K562 (cell line): ENCODE measurements at places on chromosomes 6 and 20. TPM values are rescaled to one million over a fixed set of nuclear protein-coding genes. Genes with fewer than 3 reads are reported as not detected.

The WFDC9 gene
- not detected in 2 replicates for total RNA-seq

The RBPJL gene
- total RNA-seq: not detected in 2 replicates

The ZSCAN23 gene
- total RNA-seq: 0.22 and 0.34 TPM in 2 replicates

The RNASET2 gene
- 99.2 and 105 TPM in 2 replicates for total RNA-seq

GRCh38 chr20:23286346-23286745 lies 64.2 kb upstream of the NXT1 start:
- DNase-seq: no peak

DNA sequence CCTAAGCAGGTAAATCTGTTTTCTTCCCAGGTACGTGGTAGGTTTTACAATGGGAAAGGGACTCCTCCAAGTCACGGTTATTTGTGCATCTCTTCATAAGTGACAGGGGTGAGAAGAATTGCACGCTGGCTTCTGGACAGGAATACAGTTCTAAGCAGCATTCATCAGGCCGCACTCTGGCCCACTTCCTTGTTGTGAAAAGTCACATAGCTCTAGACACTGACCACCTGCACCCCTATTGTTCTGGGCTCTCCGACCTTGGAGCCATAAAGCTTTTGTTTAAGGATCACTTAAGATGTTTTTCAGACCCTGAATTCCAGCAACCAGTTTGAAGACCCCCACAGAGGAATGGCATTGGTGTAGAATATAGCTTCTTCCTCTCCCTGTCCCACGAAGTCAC lies 31.4 kb downstream of the RAMACL start:
- no peak for DNase-seq

DNA sequence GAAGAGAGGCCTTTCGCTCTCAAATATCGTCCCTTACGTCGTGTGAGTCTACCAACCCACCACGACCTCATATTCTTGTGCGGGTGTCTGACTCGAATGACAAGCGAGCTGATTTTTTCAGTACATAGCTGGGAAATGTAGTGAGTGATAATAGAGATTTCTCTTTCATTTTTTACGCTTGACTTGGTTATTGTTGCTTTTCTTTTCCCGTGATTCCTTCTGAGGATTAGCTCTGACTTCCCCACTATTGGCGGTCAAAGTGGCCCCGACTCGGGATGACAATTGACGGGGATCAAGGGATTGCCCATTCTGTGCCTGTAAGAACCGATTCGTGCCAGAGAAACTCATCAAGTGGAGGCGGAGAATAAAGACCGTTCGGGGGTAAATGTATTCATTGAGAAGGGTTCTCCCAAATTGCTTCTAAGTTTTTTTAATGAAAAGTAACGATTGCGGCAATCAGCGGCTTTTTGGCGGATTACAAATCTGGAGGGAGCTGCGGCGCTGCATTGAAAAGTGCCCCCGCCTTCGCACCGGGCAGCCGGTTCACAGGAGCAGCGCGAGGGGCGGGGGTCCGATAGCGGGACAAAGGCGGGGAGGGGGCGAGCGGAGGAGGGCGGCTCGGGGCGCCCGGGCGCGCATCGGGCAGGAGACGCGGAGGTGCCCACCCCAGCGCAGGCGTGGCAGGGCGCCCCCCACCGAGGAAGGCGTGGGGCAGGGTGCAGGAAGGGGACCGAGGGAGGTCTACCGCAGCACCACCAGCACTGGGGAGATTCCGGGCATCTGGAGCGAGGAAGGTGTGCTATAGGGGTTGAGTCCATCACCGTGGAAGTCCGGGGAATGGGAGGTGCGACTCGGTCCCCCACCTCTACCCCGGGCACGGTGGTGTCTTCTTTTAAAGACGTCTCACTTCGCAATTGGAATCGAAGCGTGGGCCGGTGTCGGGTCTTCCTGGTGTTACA lies 44.5 kb upstream of the OSTM1 start:
- no peak for DNase-seq

DNA sequence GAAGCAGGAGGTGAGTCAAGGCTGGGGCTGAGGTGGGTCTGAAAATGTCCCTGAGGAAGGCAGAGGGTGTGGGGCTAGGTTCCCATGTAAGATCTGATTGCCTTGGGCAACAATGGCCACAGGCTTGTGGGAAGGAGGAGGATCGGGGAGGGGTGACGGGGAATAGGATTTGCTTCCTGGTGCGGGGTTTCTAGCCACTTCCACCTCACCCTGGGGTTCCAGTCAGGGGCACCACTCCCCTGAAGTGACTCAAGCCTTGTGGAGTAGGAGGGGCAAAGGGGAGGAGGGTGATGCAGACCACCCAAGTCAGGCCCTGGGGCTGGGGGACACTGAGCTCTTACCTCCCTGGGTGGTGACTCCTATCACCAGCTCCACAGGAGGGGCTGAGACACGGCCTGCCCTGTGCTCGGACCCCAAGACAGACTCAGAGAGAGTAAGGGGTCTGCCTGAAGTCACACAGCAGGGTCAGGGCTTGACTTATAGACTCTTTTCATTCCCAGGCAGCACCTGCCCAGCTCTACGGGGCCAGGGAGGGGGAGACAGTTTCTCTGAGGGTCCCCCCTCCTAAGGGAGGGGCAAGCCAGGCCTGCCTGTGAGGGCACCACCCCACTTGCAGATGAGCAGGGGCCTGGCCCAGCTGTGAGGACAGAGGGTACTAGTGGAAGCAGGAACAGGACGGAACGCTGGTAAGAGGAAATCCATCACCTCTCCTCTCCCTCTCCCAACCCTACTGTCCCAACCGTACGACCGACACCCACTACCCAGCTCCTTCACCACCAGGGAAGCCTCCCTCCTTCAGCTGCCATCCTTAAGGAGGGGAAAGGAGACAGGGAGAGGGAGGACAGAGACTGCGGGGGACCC lies 12.4 kb upstream of the SPDEF start:
- no peak for DNase-seq

DNA sequence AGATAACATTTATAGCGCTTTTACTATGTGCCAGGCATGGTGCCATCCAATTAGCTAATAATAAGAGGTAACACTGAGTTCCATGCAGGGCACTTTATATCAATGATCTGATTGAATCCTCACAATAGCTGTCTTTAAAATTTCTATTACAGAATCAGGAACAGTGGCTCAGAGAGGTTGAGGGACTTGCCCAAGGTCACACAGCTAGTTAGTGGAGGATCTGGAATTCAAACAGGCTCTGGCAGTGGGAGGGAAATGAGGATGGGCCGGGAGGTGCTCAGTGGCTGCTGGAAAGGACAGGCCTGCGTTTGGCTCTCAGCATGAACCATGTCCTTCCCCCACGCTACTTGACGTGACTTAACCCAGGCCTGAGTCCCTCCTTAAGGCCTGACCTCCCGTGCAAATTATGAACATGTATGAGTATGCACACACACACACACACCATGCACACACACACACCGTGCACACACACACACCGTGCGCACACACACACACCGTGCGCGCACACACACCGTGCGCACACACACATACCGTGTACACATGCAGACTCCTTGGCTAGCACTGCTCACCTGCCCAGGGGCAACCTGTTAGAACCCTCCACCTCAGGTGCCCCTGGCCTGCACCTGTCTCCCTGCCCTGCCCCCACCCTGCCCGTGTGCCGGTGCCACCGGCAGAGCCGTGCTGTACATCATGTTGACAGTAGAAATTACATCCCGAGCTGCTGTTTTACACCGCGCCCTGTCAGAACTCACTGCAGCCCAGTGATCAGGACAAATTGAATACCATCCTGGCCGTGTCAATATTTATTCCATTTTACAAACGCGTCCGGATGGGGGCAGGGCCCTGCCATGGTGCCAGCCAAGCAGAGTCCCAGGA lies 43.7 kb downstream of the CDH22 start:
- DNase-seq: no peak

DNA sequence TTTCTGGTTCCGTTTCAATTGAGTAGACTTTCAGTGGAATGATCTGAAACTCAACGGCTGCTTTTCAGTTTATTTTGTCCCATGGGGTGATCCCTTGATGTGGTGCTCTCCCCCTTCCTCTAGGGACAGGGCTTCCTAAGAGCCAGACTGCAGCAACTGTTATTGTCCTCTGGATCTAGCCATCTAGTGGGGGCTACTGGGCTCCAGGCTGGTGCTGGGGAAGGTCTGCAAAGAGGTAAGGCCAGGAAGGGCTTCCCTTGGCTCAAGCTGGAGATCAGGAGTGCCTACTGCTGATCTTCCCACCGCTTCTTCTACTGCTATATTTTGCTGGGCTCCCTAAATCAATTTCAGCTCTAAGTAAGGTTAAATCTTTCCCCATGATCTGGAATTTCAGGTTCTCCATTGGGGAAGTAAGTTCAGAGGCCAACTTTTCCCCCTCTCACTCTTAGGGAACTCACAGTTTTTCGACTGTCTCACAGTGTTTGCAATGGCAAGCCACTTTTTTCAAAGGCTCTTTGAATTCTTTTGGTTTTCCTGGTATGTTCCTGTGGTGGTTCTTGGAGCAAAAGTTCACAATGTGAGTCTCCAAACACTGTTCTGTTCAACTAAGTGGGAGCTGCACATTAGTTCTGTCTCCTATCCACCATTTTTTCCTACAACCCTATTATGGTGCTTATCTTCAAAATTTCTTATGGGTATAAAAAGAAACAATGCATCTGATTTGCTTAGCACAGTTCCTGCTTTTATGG lies 286.2 kb upstream of the EXOC2 start:
- no peak for DNase-seq

DNA sequence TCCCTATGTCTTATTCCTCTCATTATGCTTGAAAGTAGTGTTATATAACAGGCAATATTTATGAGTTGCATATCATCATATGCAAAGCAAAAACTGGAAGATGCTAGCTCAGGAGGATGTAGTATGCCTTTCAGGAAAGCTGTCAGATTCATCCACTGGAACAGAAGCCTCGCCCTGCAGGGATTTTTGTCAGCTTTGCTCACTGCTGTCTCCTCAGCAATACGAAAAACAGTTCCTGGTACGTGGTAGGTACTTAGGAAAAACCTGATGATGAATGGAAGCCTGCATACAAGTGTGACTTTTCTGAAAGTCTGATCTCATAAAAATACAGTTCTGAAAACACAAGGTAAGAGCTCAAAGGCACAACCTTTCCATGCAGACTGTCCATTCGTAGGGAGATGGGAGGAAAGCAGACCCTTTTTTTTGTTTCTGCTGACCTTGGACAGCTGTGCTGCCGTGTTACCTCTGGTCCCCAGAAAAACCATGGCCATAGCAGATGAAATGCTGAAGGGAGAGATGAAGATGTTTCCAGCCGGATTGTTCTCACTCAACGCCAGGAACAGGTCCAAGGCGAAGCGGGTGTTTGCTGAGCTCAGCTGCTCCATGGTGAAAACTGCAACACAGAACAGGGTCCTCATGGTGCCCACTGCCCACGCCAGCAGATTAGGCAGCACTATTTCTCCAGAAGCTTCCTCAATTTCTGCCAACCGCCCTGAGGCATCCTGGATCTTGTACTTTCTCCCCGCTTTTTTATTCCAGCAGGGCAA lies 1.5 kb downstream of the SERPINB1 start:
- no peak for DNase-seq

GRCh38 chr20:54257071-54257816 lies 49.4 kb downstream of the PFDN4 start:
- DNase-seq: no peak

- no peak for DNase-seq
Observed at GRCh38 chr20:59253779-59254319, 46.6 kb upstream of the EDN3 start.

- no peak for DNase-seq
Observed at GRCh38 chr6:50681213-50681824, 32.0 kb upstream of the TFAP2D start.

DNA sequence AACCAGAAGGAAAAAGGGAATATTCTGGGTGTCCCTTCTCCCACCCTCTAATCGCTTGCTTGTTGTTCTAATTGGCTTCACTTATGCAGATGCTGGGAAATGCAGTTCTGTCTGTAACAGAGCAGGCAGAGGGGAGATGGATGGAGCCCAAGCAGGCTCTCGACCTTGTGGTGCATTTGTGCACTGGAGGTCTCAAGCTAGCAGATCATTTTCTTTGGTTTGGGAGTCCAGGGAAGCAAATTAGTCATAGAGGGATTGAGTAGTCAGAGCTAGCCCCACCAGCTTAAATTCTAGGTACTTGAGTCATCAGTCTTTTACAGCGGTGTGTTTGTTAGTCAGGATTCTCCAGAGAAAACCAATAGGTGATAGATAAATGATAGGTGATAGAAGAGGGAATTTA lies 234.7 kb upstream of the ECI2 start:
- no peak for DNase-seq

DNA sequence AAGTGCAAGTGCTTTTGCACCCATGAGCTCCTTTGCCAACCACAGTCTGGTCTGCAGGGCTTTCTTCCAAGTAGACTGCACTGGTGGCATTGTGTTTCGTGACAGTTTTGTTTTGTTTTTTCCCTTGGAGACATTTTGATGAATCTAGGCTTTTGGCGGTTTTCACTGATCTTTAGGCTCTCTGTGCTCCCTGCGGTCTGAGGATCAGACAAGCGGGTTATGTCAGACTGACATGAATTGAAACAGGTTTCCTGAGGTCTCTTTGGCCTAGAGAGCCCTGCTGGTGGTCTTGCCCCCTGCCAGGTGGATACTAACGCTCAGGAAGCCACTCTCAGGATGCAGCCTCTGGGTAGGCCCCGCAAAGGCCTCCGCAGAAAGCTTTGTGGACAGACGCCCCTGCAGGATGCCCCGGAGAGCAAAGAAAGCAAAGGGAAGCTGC lies 555.4 kb upstream of the AGPAT4 start:
- DNase-seq: no peak

DNA sequence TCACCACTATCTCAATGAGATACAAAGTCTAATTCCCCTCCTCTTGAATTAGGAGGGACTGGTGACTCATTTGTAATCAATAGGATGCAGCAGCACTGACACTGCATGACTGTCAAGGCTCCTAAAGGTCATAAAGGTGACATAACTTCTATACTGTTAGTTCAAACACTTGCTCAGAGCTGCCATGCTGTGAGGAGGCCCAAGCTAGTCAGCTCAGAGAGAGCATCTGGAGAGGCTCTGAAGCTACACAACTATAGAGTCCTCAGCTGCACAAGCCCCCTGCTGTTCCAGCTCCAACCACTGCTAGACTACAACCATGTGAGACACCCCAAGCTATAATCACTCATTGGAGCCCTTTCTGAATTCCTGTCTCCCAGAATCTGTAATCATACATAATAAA lies 17.0 kb upstream of the HEY2 start:
- DNase-seq: no peak

DNA sequence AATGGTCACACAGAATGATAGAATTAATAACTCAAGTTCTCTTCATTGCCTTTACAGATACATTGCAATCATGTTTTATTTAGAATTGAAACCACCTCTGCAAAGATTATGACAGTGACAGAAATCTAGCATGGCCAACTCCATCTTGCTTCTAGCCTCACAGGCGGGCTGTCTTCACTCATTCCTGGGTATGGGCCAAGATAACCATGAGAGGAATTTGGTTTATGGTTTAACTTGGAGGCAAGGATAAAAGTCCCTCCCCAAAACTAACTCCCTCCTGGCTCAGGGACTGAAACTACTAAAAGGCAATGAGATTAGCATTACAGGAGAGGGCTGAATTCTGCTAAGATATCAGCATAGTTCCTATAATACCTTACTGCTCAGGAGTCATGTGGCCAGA lies 95.2 kb upstream of the CST7 start:
- DNase-seq: no peak

GRCh38 chr20:5652626-5653553 lies 97.3 kb upstream of the SHLD1 start:
- no peak for DNase-seq
